ENCODE measurements at places on chromosomes 7 and 10. TPM values are rescaled to one million over a fixed set of nuclear protein-coding genes. Genes with fewer than 3 reads are reported as not detected.
A peak's percentile ranks its signal among the peaks of the same experiment; 100 is the strongest.

DNA sequence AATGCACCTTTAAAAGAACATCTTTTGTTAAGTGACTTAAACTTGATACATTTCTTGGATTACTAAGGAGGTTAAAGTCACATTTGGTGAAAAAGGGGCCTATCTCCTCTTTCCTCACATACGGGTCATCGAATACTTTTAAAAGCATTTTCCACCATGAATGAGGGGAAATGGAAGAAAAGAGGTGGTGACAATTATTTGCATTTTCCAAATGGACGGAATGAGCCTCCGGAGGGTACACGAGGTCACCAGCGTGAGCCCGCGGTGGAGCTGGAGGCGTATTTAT lies 1.0 kb upstream of the BMPR1A start:
- peaks cover 11% of the 10 kb centered on the region for H3K4me1 ChIP-seq
- H3K4me3 ChIP-seq, result peak overlapping the region; percentile 41
- no peaks in the 10 kb centered on the region for H3K36me3 ChIP-seq
- no peak for DNase-seq

- H3K27me3 ChIP-seq, result no peaks in the 10 kb centered on the region
- no peak overlapping the region for H3K4me3 ChIP-seq
Observed at GRCh38 chr7:80530136-80530535, 18.3 kb upstream of the GNAT3 start.

GRCh38 chr7:4713183-4713784 lies 31.2 kb downstream of the FOXK1 start:
- H3K36me3 ChIP-seq, result peaks cover 15% of the 10 kb centered on the region
- DNase-seq, result no peak
- no peaks in the 10 kb centered on the region for H3K27me3 ChIP-seq
- H3K4me3 ChIP-seq, result no peak overlapping the region
- no peak overlapping the region for H3K27ac ChIP-seq
- peaks cover 2% of the 10 kb centered on the region for H3K4me1 ChIP-seq

- H3K27ac ChIP-seq, result no peak overlapping the region
- H3K4me1 ChIP-seq, result no peaks in the 10 kb centered on the region
- no peaks in the 10 kb centered on the region for H3K36me3 ChIP-seq
- no peak for DNase-seq
Observed at GRCh38 chr10:82213784-82214183, 338.8 kb downstream of the NRG3 start.

DNA sequence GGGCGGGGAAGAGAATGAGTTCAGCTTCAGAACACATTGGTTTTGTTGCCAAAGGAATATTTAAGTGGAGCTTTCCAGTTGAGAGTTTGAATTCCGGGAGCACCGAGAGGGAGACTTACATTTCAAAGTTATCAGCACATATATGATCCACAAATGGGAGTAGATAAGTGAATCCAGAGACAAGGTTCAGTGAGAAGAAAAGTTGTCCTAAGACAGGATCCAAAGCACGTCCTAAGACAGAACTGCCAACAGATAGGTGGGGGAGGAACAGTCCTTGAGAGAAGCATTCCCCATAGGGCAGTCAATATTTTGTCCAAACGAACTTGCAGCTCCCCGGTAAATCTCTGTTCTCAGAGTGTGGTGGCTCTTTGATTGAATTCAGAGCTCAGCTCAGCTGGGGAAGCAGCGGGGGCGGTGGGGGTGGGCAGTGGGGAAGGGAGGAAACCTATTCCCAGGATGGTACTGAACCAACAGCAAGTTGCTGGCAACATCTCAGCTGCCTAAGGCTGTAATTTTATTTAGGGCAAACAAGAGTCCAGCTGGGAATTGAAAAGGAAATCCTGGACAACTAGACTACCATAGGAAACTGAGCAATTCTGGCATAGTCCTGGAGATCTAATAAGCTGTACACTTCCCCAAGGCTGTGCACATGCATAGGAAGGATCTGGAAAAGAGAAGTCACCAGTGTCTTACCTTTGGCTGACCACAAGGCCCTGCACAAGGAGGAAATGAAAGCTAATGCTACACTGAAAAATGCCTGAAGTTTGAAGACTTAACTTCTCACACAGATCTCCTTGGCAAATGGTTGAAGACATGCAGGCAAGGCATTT lies 94.2 kb upstream of the CXCL12 start:
- H3K4me1 ChIP-seq, result no peaks in the 10 kb centered on the region
- no peak overlapping the region for H3K27ac ChIP-seq
- no peak for DNase-seq
- H3K36me3 ChIP-seq, result no peaks in the 10 kb centered on the region
- no peak overlapping the region for H3K4me3 ChIP-seq
- H3K27me3 ChIP-seq, result no peaks in the 10 kb centered on the region

GRCh38 chr10:119860866-119861607 lies 11.6 kb downstream of the MCMBP start:
- peaks cover 6% of the 10 kb centered on the region for H3K36me3 ChIP-seq
- no peak overlapping the region for H3K27ac ChIP-seq
- H3K4me1 ChIP-seq, result no peaks in the 10 kb centered on the region

GRCh38 chr10:112214298-112214926 lies 30.8 kb upstream of the GPAM start:
- H3K4me1 ChIP-seq, result no peaks in the 10 kb centered on the region
- no peak overlapping the region for H3K4me3 ChIP-seq
- H3K27me3 ChIP-seq, result no peaks in the 10 kb centered on the region
- H3K27ac ChIP-seq, result no peak overlapping the region
- DNase-seq, result no peak

C7orf33 gene
- total RNA-seq, result not detected

Measured in thymus (tissue), 14 donors.